ENCODE measurements at places on chromosomes 4 and X.

GRCh38 chr4:92268642-92269041 lies 35.1 kb upstream of the GRID2 start:
- no peak for DNase-seq
- no peaks in the 10 kb centered on the region for H3K36me3 ChIP-seq
- no peak overlapping the region for H3K27ac ChIP-seq

GRCh38 chr4:86338989-86339388 lies 20.9 kb downstream of the MAPK10 start:
- H3K36me3 ChIP-seq, result no peaks in the 10 kb centered on the region
- no peak overlapping the region for H3K4me3 ChIP-seq
- no peaks in the 10 kb centered on the region for H3K27me3 ChIP-seq
- H3K4me1 ChIP-seq, result no peaks in the 10 kb centered on the region

GRCh38 chr4:133148690-133149363 lies at the start of gene PCDH10:
PCDH10 (plus strand) TSS chr4:133149294; CDS start chr4:133150141, 847 bp downstream.
- H3K4me1 ChIP-seq, result peaks cover 27% of the 10 kb centered on the region
- no peaks in the 10 kb centered on the region for H3K36me3 ChIP-seq
- H3K4me3 ChIP-seq, result peak within 1 kb of the TSS; percentile 16
- peaks cover 80% of the 10 kb centered on the region for H3K27me3 ChIP-seq
- peak; percentile 92 for DNase-seq

GRCh38 chrX:71292669-71293365 lies 8.7 kb upstream of the ITGB1BP2 start:
- H3K4me3 ChIP-seq, result no peak overlapping the region
- DNase-seq, result no peak
- H3K27ac ChIP-seq, result no peak overlapping the region
- H3K27me3 ChIP-seq, result no peaks in the 10 kb centered on the region
- H3K36me3 ChIP-seq, result no peaks in the 10 kb centered on the region
- no peaks in the 10 kb centered on the region for H3K4me1 ChIP-seq

DNA sequence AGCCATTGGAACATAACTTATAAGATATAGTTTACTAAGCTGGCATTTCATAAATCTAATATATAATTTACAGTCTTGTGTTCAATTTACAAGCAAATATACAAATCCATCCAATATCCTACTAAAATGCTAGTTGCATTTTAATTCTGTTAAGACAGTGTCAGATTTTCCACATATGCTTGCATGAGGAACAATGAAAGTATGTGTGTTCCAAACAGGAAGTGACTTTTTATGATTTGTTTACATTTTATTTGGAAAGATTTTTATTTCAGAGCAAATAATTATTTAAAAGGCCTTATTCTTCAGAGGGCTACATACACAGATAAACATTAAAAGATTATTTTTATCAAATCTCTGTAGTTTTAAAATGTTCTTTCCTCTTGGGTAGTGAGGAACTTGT lies 130.1 kb downstream of the KLHL34 start:
- DNase-seq, result no peak
- H3K27me3 ChIP-seq, result no peaks in the 10 kb centered on the region
- no peaks in the 10 kb centered on the region for H3K36me3 ChIP-seq
- no peak overlapping the region for H3K27ac ChIP-seq
